ENCODE measurements at places on chromosomes 5 and 9.

GRCh38 chr9:12794101-12794799 lies 19.4 kb downstream of the LURAP1L start:
- DNase-seq = no peak

GRCh38 chr5:158796812-158797497 lies 302.8 kb downstream of the EBF1 start:
- no peak for DNase-seq

- no peak for DNase-seq
Observed at GRCh38 chr9:128969491-128969890, 22.0 kb downstream of the NUP188 start.

DNA sequence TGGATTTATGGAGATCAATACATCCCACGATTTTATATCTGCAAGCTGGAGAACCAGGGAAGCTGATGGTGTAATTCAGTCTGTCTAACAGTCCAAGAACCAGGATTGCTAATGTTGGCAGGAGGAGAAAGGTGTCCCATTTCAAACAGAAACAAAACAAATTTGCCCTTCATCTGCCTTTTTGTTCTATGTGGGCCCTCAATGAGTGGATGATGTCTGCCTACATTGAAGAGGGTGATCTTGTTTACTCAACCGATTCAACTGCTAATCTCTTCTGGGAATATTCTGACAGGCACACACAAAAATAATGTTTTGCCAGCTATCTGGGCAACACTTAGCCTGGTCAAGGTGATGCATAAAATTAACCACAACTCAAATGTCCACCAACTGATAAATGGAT lies 65.1 kb upstream of the IL33 start:
- DNase-seq = no peak

DNA sequence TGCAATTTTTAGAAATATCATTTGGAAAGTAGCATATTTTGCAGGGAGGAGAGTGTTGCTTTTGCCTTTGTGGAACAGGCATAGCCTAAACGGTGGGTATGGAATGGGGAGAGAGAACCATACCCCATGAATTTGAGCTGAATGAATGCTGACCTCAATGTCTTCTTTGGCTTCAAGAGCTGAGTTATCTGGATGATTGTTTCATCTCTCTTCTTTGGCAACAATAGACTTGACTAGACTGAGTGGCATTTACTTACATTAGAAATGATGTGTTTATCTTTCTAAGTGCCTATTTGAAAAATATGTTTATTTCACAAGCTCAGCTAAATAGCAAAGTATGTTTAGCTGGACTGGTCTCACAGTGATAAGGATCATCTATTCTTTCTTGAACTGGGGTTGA lies 42.8 kb downstream of the SPEF2 start:
- no peak for DNase-seq

GRCh38 chr5:123157791-123158581 lies 68.9 kb downstream of the PRDM6 start:
- DNase-seq = no peak

- DNase-seq = peak; percentile 25
Observed at GRCh38 chr5:172411484-172412072, 42.7 kb downstream of the SH3PXD2B start.

DNA sequence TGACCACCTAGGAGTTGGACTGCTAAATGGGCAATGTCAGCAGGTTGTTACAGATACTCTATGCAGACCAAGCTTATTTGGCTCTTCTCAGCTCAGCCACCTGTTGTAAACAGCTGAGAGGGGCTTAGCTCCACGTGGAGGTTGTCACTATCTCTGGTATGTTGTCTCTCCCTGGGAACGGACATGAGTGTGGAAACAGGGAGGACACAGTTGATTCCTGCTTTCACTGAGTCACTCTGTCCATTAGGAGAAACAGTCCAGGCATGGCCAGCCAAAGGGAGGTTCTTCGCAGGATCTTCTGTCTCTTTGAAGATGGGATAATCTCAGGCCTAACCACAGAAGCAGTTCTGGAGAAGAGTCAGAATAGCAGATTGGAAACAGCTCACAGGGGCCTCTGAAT lies 121.2 kb downstream of the PALM2AKAP2 start:
- no peak for DNase-seq

Measured in stimulated activated CD8-positive, alpha-beta memory T cell treated with anti-CD3 and anti-CD28 coated beads, Interleukin-7, amount 100 ng/mL, for 48 hours (primary cell).